ENCODE measurements at places on chromosomes 6 and 20.

DNA sequence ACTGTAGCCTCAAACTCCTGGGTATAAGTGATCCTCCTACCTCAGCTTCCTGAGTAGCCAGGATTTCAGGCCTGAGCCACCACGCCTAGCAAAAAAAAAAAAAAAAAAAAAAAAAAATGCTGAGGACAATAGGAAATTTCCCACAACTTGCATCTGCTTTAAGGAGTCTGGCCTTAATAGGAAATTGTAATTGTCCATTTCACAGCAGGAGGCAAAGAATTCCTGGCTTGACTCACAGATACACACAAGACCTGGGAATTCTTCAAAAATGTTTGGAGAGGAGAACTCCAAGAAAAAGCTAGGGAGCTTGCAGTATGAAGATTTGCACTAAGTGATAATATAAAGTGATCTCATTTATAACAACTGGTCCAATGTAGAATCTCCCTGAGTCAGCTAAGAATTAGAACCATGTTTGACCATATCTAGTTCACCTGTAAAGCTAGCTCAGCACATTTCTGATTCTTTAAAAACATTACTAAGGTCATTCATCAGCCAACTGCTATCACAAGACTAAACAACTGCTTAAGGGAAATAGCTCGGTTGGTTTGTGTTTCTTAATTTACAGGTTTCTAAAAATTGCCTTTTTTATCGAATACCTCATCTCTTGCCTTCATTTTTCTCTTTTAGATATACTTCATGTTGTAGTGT lies 80.2 kb upstream of the SLC2A12 start:
- no peak for DNase-seq

DNA sequence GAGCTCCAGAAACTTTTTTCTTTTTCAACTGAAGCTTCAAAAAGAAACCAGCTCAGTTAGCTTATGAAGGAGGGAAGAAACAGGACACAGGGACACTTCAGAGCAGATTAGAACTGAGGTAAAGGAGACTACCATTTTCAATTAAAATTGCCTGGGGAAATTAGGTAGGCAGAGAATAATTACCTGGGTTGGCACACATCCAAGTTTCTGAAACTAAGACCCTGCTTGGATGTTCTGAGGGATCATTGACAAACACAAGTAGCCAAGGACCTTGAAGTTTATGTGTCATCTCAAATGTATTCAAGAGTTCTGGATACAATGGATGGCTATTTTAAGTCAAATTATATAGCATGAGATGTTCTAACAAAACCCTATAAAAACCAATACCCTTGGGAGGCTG lies 137.6 kb downstream of the PLCB4 start:
- no peak for DNase-seq

DNA sequence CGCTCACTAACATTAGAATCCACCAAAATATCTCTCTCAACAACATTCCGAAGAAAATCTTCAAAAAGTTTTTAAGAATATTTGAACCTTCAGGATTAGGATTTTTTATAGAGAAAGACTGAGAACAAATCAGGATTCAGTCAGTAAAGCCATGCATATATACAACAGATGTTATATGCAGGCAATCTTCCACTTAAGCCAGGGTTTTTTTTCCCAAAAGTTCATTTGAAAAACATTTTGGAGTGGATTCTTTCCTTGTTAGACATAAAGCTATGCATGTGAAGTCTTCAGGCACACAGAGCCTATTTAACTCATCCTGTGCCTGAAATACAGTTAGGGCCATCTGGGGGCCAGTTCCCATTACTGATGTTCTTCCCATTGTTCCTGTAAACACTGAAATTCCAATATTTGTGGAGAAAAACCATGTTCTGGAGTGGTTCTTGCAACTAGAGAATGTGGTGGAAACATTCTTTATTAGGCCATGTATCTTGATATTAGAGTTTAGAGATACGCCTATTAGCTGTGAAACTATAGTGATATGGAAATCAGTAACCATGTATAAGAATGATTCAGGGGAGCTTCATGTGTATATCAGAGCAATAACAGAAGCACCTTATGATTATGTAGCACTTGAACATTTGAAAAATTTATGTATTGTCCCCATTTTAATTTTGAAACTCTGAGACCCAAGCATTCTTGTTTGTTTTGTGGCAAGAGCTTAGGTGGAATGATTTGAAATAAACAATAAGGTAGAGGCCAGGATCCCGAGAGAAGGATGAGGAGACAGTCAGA lies 61.7 kb downstream of the PLEKHG1 start:
- DNase-seq = no peak

DNA sequence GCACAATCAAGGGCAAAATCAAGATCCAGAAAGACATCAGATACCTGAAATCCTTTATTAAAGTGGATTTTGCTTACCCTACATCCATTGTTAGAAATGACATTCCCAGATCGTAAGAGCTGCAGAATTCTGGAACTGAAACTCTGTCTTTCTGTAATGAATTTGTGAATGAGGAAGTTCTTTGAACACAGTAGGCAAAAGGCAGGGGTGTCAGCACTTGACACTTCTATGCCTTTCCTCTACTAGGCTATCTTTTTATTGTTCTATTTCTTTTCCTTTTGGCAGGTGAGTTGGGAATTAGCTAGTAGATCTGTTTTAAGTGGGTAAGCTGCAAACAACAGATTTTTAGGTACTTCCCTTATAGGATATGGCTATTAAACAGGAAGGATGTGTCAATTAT lies 126.3 kb downstream of the CARMIL1 start:
- DNase-seq = no peak

DNA sequence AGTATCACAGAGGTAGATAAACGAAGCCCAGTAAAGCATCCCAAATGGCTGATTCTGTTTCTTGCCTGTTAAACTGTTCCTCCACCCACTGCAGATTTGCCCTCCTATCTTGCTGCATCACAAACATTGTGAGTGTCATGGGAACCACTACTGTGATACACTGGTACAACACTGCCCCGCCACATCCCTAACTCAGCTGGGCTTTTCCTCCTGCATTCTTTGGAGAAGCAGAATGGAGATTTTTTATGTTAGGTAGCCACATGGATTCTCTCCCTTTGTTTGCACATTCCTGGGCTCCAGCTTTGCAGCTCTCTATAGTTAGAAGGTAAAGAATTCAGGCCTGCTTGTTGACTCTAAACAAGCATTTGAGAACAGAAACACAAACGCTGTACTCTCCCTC lies 234.1 kb downstream of the TMEM242 start:
- DNase-seq = no peak

DNA sequence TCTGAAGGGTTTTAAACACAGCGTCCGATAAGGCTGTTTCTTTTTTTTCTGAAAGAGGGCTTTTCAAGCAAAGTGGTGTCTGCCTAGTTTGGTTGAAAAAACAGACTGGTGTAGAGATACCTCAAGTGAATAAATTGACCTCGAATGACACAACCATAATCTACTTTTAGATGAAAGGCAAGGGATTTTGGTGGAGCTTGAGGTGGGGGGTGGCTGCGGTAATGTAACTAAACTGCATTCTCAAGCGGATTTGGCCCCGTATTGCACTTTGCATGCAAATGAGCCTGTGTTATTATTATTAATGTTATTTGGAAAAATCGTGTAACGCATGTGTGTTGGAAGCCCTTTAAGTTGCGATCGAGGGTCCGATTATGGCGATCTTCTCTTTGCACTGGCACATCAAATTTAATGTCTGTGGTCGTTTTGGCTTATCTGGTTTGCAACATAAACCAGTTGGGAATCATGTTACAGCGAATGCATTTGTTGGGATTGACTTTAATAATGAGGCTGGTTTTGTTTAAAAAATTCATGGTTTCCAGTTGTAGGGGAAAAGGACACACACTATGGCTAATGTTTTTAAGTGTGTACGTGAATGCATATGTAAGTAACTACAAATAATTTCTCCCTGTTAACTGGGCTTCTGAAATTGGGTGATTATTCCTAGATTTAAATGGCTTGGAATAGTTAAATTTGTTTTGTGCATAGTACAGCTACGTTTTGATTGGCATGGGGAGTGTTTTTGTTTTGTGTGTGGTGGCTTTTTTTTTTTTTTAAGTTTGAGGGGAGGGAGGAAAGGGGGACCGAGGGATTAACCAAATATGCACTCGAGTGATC lies 1.0 kb downstream of the JARID2 start:
- DNase-seq = no peak

DNA sequence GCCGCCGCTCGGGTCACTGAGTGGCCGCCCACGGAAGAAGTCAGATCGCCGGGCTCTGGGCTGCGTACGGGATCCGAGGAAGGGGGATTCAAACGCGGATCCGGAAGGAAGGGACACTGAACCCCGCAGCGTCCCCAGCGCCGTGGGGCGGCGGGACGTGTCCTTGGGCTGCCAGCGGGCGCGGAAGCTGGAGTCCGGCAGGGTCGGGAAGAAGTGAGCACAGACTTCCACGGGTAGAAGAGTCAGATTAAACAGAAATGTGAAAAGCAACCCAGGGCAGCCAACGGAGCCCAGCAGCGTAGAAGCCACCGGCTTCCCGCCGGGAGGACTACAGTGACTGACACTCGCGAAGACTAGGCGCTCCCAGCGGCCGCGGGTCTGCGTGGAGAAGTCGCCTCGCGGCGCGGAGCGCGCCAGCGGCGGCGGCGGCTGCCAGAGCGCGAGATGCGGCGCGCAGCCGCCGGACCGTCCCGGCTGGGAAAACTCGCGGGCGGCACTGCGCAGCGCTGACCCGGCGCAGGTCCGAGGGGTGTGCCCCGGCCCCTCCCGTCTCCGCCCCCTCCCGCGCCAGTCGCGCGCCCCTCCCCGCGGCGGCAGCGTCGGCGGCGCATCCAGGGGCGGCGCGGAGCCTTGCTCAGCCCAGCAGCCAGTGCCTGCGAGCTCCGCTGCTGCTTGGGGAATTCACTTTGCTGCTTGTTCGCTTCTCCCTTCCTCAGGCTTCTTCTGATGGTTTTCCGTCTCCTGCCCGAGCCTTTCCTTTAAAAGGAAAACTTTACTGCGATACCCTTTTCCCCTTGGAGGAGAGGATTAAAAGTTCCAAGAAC lies at the start of gene SAMD5:
TSS of gene SAMD5 (plus strand) at position 649 of the 824 bp plus-strand sequence. CDS start 239 bp downstream, outside the sequence.
- peak; percentile 43 for DNase-seq

- DNase-seq = no peak
These were observed 133.0 kb upstream of the TRAF3IP2 start for GRCh38 chr6:111738631-111739030.
